Foreskin fibroblast (primary cell): ENCODE measurements at places on chromosomes 16 and 17.

DNA sequence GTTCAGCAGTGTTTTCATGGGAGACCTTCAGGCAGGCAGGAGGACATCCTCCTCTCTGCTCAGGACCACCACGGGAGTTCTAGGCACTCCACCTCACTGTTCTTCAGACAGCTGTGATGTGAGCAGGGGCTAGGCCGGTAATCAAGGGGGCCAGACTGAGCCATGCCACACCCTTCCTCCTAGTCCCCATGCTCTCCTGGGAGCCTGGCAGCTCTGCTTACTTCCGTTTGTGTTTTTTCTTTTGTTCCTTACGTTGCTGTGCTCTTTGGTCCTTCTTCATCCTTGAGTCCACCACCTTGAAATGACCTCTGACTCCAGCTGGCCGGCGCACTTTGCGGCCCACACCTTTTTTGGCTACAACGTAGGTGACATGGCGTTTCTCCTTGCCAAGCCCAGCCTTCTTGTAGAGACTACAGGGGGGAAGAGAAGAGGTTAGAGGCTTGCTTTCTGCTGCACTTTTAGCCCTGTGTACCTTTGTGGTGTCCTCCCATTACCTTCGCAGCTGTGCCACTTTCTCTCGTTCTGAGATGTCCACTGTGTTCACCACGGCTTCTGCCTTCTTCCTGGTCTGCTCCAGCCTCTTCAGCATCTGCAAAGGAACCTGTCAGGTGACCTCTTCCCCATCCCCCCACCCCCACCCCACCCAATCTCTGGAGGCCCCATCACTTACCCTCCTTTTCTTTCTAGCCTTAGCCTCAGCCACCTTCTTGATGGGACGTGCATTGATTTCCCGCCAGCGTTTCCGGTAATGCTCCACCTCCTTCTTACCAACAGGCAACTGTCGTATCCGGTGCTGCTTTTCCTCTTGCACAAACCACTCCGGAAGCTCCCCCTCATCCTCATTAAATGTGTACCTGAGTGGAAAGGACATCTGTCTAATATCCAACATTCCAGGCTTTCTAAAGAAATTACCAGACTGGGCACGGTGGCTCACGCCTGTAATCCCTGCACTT, 7.4 kb upstream of the PSMC5 start:
- no peak for DNase-seq

DNA sequence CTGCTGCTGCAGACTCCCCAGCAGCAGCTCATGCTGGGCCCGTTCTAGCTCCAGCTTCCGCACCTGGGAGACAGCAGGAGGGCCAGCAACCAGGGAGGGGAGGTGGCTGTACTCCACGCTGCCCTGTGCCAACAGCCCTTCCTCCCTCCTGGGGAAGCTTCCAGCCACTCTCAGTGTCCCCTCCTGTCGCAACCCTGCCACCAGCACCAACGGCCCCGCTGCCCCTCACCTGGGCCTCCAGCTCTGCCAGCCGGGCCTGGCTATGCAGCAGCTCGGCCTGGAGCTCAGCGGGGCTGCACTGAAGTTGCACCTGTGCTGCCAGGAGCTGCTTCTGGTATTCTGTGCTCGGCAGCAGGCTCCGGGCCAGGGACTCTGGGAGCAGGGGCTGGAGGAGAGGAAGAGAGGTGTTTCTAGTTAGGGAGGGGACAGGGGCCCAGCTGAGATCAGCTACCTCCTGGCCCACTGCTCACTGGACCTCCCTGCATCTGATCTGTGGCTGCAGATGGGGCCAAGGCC, 15.4 kb upstream of the MRPL38 start:
- DNase-seq, result no peak

- no peak for DNase-seq
Observed at GRCh38 chr16:85979605-85980004, 80.6 kb downstream of the IRF8 start.

GRCh38 chr16:379183-379960, 2.4 kb downstream of the PGAP6 start:
- DNase-seq, result no peak

DNA sequence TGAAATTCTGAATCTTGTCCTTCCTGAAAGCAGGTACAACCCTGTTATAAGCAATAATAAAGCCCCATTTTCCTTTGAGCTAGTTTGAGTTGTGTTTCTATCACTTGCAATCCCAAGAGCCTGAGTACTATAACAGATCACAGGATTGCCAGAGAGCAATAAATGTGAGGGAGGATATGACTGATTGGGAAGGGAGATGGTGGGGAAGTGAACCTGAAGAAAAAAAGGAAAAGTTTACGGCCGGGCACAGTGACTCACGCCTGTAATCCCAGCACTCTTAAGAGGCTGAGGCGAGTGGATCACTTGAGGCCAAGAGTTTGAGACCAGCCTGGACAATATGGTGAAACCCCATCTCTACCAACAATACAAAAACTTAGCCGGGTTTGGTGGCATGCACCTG, 80.4 kb downstream of the COX10 start:
- no peak for DNase-seq
